ENCODE measurements at places on chromosomes 16 and 17. TPM values are rescaled to one million over a fixed set of nuclear protein-coding genes. Genes with fewer than 3 reads are reported as not detected.

Gene CCR7
- total RNA-seq: not detected

DNA sequence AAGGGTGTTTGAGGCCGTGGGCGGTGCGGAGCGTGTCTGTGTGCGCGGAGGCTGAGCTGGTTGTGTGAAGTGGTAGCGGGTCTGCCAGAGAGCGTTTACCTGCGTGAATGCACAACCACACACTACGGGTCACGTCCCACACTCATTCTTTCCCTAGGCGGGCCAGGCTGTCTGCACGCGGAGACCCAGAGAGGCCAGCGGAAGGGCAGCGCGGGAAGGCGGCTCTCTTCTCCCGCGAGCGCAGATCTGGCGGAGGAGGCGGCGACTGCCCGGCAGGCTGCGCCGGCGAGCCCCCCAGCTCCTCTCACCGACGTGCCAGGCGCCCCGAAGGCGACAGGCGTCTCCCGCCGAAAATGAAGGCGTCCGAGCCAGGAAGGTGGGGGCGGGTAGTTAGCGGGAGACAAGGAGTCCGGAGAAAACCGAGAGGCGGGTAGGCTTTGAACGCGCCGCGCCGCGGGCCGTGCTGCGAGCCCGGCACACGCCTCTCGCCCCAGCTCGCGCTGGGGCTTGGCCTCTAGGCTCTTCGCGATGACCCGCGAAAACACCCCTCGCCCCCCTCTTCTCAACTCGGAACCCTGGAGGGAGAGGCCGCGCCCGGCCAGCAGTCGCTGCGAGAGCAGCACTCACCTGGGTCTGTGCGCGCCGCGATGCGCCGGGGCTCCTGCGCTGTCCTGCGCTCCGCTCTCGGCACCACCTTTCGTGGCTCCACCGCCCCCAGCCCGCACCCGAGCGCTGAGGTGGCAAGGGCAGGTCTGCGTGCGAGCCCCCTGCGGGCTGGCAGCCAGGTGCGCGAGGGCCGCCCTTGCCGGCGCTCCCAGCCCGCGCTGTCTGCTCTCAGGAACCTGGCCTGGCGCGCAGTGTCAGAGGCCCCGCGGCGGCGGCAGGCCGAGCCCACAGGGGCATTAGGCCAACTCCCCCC lies 2.0 kb upstream of the FOXF1 start:
- no peak for DNase-seq

GRCh38 chr16:84905965-84906460 lies 86.2 kb downstream of the CRISPLD2 start:
- DNase-seq: no peak

GRCh38 chr16:53726625-53727024 lies 22.7 kb downstream of the FTO start:
- DNase-seq: peak; percentile 11

DNA sequence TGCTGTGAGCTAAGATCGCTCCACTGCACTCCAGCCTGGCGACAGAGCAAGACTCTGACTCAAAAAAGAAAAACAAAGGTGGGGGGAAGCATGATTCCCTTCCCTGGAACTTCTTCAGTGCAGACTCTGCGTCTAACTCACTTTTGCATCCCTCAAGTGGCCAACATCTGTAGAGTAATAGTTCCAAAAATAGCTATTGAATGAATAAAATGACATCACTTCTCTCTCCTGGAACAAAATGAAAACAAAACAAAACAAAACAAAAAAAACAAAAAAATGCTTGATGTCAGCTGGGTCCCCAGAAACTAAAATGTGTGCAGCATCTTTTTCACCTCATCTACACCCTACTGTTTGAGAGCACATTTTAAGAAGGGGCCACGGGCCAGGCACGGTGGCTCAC lies 197.7 kb upstream of the NOG start:
- no peak for DNase-seq

DNA sequence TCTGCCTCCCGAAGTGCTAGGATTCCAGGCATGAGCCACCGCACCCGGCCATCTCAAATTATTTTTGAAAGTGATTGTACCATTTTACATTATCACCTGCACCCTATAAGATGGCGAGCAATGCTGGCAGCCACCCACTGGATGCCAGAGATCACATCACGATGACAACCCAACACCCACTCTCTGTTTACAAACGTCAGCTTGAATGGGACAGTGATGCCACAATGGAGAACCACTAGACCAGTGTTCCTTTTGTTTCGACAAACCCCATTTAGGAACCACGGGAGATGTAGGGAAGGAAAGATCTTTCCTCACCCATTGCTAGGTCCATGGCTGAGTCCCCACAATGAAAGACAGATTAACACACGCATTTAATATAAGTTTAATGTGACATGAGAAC lies 20.1 kb upstream of the HAPSTR1 start:
- no peak for DNase-seq

DNA sequence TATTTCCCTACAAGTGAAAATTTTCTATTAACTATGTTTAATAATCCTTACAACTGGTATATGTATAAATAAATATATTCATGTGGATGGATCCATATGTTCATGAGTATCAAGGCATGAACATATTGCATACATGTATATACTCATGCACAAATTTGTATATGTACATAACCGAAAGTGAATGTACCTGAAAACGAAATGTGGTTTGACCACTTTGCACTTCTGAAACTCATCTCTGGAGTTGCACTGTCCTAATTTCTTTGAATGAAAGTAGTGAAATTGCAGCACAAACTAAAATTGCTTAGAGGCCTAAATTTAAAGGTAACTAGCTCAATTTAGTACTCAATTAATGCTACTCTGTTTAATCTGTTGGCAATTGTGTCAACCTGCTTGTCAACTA lies 27.4 kb upstream of the GNAO1 start:
- no peak for DNase-seq

DNA sequence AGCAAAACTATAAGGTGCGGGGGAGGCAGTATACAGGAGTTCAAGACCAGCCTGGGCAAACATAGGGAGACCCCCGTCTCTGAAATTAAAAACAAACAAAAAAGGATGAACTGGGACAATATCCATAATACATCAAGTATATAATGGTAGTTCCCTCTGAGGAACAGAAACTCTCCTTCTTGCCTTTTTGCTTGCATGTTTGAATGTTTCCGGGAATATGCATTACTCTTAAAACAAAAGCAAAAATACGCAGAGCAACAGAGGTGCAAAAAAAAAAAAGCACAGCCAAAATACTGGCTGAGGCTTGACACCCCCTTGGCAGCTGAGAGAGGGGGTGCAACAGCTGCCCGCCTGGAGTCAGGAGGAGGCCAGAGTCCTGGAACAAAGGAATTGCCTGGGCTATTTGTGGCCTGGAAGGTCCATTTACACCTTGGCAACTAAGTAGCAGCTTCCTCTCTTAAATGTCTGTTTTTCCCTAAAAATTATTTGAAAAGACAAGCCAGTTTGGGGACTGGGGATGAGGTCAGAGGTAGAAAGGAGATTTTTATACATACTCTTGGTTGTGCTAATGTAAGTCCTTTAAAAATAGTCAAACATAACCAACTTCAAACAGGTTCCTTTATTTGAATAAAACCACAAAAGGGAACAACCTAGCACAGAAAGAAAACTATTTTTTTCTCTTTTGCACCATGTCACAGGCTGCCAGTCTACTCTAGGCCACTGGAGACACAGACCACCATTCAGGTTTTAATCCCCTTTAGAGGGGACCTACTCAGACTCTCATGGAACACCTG lies 19.5 kb downstream of the USP7 start:
- no peak for DNase-seq

Gene MT4
- total RNA-seq: not detected

DNA sequence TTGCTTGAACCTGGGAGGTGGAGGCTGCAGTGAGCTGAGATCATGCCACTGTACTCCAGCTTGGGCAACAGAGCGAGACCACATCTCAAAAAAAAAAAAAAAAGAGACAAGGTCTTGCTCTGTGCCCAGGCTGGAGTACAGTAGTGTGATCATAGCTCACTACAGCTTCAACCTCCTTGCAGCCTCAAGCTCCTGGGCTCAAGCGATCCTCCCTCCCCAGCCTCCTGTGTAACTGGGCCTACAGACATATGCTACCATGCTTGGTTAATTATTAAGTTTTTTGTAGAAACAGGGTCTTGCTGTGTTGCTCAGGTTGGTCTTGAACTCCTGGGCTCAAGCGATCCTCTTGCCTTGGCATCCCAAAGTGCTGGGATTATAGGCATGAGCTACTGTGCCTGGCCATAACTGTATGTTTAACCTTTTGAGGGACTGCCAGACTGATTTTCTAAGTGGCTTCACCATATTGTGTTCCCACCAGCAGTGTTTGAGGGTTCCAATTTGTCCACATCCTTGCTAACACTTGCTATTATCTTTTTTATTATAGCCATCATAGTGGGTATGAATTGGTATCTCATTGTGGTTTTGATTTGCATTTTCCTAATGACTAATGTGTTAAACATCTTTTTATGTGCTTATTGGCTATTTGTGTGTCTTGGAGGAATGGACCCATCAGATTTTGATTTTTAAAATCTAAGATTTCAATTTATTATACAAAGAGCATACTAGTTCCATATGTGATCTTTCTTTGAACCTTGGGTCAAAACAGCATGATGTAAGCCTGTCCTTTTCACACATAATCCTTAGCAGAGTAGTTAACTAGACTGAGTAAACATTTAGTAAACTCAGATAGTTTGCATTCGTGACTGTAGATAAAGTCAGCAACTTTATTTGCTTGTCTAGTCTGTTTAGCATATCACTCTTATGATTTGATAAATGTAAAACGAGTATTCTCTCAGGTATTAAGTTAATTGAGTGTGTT lies 38.1 kb upstream of the KPNB1 start:
- no peak for DNase-seq

GRCh38 chr17:7260651-7261378 lies 1.5 kb downstream of the CLDN7 start:
- DNase-seq: no peak

Gene CSH1
- total RNA-seq: not detected

DNA sequence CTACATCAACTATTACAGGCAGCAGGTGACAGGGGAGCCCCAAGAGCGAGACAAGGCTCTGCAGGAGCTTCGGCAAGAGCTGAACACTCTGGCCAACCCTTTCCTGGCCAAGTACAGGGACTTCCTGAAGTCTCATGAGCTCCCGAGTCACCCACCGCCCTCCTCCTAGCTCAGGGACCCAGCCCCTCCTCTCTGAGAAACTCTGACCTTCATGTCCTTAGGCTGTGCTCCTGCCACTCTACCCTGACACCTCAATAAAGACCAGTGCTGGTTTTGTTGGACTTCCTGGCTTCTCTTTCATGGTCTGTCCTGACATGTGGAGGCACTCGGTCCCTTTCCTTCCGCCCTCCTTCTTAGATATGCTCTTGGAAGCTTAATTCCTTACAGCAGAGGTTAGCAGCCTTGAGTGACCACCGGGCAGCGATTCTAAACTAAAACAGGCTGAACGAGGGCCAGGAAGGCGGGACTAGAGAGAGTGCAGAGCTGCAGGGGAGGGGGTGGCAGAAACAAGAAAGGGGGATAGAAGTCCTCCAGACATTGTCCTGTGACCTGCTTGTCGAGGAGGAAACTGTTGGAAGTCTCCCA lies 915 bp downstream of the AHSP start:
- DNase-seq: no peak

Gene KRT40
- total RNA-seq: not detected

DNA sequence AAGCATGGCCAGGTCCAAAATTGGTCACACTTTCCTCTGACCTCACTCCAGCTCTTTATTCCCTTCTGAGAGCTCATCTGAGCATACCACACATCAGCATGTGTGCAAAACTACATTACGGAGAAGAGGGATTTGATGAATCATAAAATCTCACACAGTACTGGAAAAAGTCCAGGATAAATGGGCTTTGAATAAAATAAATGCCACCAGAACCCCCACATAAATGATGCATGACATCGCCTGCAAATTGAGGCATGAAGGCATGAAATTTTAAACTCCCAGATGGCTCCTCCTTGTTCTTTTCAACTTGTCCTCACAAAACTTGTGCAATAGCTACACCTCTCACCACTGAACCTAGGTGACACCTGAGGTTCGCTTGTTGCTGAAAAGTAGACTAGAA lies 439.5 kb downstream of the CA10 start:
- no peak for DNase-seq
